ENCODE measurements at places on chromosomes 4 and X.

GRCh38 chr4:67575232-67576058, 16.9 kb downstream of the STAP1 start:
- no peak for DNase-seq

GRCh38 chr4:133146574-133147241, 2.4 kb upstream of the PCDH10 start:
- DNase-seq = no peak

GRCh38 chr4:138734746-138735145, 280.8 kb upstream of the NOCT start:
- no peak for DNase-seq

DNA sequence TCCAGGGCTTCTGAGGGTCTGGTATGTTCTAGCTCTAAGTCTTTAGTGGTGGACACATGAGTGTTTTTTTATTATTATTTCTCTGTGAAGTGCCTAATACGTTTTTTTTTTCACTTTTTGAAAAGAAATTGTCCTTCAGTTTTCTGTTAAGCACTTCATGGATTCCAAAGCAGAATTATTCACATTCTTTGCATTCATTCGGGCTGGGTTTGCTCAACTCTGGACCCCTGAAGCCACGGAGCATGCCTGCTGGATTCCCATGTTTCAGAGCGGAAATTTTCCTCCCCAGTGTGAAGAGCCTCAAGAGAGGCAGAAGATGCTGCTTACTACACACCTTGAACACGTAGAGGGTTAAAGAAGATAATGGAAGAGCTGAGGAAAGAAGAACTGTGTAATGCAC, 107.5 kb downstream of the EGF start:
- no peak for DNase-seq

GRCh38 chr4:3421470-3421869, 20.3 kb upstream of the HGFAC start:
- DNase-seq = no peak

DNA sequence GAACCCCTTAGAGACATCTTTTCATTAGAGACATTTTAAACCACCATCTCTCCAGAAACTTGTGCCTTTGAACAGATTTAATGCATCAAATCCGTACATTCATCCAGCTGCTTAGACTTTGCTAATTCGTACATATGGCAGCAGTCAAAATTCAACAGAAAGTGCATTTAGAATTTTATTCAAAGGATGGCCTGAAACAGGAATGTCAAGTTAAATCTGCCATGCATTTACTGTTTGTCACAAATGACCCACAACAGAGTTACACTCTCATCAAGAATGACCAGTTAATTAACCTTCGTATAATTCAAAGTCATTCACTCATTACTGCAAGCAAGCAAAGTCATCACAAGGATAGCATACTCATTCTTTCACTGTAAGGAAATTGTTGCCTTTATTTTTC, 284.3 kb downstream of the SLC7A11 start:
- no peak for DNase-seq

- no peak for DNase-seq
Measured at GRCh38 chrX:11555759-11556158, 110.0 kb downstream of the ARHGAP6 start.

DNA sequence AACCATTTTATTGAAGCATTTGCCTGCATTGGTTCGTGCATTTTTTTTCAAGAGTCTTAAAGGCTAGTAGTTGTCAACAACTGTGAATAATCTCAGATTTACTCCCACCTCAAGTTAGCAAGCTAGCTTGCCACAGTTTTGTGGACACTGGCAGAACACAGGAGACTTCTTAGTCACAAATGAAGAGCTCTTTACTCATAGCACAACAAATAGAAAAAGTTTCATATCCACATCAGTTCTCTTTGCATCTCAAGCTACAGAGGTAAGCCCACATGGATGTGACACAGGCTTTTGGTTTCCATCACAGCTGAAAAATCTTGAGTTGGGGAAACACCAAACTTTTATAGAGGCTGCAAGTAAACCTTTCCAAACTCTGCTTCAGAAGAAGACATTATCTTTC, 2315.7 kb upstream of the TENM3 start:
- no peak for DNase-seq
